NCI-H82 (cell line): ENCODE measurements at places on chromosomes 2 and 18.

DNA sequence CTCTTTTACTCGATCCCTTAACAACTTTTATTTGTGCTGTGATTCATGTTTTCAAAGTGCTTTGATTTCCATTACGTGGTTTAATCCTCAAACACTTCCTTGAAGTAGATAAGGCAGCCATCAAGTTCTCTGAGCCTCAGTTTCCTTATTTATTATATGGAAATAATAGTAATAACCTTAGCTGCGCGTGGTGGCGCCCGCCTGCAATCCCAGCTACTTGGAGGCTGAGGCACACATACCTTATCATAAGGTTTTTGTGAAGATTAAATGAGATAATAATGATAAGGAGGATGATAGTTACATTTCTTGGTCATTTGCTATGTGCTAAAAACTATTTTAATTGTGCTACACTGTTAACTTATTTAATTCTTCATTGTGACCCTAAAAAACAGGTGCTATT is 305.7 kb downstream of the NRXN1 start:
- no peak for DNase-seq

DNA sequence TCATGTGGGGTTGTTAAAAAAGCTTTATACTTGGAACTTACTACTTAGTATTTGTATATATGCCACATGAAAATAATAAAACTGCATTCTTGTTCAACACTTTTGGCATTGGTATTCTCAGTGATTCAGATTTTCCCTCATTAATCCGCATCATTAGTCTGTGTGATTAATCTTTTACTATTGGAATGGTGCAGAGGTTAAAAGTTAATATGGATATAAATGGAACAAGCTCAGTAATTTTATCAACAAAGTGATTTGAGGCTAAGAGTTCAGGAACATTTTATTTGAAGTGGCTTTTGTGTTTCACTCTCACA is 45.4 kb upstream of the REG3G start:
- no peak for DNase-seq

DNA sequence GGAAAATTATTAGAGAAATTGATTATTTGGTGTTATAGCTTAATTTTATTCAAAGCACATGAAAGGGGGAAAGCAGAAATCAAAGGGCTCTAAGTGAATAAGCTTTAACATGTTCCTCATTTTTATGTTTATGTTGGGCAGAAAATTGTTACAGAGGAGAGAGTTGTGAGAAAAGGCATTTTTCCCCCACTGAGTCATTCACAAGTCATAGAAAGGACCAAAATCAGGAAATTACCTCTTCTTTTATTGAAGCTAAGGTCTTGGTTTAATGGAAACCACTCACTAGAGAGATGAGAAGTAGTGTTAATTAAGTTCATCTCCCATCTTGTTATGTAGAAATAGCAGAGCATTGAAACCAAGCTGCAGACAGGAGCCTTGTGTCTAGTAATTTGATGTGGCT is 175.3 kb upstream of the THUMPD2 start:
- no peak for DNase-seq

- no peak for DNase-seq
These were observed 1.7 kb upstream of the POU3F3 start for GRCh38 chr2:104852090-104852666.

DNA sequence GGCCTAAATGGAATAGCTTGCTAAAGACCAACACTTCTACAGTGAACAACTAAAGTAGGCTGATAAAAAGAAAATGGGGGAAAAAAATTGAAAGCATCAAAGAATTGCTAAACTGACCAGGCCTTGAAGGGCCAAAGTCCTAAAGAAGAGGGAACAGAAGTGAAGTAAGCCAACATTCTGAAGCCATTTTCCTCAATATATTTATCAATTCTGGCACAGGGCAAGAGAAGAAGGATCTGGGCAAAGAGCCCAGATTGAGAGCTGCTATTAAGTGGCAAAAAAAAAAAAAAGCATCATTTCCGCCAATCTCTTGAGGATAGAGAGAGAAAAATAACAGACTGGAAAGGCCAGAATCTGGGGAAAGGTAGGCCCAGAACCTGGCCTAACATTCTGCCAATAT is 25.7 kb downstream of the FANCL start:
- DNase-seq, result no peak

- no peak for DNase-seq
These were observed 36.3 kb upstream of the AP1S3 start for GRCh38 chr2:223873672-223874071.

- DNase-seq, result no peak
These were observed 44.2 kb upstream of the LYPD6B start for GRCh38 chr2:148994341-148994740.

GRCh38 chr2:236768393-236769140 is 198.9 kb downstream of the ACKR3 start:
- DNase-seq, result no peak

DNA sequence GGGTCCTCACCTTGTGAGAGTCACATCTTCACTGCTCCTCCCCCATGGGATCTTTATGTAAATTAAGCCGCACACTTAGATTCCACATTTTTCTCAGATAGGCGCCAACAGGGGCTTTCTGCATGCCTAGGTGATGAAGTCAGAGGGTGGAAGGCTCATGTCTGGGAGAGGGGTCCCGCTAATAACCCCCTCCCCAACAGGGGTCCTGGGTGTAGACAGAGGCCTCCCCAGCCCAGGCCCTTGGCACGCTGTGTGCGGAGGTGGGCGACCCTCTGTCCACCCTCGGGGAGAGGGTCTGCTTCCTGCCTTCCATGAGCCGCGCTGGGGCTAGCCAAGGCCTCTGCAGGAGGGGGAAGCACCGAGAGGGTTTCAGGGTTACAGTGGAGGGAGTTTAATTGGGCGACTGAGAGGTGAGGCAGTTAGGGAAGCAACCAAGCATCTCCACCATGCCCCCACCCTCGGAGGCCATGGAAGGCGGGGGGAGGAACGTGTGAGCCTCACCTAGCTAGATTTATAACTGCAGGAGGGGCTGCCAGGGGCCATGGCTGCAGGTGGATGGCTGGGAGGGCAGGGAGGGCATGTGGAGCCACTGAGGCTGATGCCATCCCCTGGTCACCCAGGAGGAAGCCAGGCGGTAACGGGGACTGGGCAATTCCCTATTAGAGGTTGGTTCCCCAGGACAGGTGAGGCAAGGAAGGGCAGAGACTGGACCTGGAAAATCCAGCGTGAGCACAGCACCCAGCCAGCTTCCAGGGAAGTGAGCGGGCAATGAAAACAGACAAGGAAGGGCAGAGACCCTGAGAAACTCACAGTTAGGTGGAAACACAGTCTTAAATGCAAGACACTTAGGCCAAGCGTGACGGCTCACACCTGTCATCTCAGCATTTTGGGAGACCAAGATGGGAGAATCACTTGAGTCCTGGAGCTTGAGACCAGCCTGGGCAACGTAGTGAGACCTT is 7.7 kb upstream of the PXDN start:
- DNase-seq, result no peak

DNA sequence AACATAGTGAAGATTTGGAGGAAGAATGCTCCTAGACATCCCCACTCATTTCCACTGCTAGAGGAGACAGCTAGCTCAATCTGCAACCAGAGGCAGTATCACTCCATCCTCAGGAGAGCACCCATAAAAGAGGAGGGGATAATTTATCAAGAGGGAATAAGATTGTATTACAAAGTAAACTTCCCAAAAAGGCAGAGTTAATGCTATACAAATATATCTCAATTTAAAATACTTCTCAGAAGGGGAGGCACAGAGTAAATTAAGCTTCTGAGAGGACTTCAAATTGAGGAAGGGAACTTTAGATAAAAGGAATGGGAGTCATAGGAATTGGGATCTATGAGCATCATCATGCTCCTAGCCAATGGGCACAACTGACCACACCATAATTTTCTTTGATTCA is 29.1 kb downstream of the EXOC6B start:
- DNase-seq, result no peak

- DNase-seq, result no peak
These were observed 246.9 kb downstream of the CELF4 start for GRCh38 chr18:37318360-37319355.

DNA sequence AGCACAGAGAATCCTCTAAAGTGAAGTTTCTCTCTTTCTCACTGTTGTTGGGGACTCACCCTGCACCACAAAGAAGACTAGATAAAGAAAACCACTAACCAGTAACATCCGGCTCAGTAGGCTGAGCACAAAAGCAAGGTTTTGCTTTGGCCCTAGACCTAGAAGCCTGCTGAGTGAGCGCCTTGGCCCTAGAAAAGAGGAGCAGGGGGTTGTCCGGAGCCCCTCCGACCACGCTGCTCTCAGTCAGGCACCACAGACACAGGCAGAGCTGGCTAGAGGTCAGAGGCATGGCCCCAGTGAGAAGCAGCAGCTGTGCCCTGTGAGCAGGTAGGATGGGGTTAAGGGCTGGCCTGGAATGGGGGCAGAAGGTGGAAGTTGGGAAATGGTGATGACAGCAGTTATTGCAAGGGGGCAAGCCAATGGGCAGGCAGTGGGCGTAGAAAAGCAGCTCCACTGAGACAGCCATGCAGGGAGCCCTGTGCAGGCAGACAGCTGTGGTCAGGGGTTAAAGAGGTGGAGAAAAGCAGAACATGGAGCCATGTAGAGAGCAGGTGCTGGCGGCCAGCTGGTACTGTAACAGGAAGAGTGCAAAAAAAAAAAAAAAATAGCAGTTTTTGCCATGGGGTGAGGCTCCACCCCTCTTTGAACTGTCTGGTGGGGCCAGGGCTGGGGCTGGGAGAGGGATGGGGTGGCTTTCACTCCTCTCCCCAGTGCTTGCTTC is 36.9 kb upstream of the SLC14A1 start:
- no peak for DNase-seq

DNA sequence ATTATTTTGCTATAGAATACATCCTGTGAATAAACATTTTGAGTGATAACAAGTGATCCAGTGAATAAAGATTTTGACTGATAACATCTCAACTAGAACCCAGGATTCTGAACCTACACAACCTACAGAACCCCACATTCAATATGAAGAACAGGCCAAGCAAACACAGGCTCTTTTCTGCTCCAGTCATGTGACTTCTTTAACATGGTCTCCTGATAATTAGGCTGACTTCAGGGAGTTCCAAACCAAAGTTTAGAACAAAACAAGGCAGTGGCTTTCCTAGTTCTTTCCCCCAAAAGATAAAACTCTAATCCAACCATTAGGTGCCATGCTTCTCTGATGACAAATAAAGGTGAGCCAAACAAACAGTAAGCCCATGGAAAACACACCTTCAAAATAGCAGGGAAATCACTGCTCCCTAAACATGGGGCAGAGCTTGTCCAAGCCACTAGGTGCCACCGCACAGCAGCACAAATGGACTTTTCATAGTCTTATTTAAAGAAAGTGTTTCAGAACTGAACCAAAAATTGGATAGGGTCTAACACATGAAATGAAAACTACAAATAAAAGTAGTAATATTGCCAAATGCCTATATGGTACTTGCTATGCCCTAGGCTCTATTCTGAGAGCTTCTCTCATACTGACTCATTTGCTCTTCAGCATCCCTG is 95.3 kb downstream of the EVA1A start:
- DNase-seq, result no peak
